ENCODE measurements at places on chromosomes 6 and 20.

DNA sequence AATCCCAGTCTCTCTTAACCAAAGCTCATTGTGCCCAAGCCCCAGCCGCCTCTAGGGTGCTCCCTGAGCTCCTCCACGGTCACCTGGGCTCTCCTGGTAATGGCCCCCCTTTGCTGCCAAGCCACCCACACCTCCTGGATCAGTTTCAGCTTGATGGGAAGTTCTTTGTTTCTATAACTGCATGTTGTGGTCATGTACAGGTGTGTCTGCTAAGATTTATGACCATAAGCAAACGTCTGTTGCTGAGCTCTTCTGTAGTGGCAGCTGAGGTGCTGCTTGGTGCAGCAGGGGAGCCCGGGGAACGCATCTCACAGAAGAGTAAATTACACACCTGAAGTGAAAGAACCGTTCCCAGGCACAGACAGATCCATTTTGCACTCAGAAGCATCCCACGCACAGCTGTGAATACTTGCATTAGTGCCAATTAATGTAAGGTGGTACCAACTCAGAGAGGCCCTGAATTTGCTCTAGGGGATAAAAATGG, 194.6 kb upstream of the ARID1B start:
- DNase-seq: no peak

- no peak for DNase-seq
Measured at GRCh38 chr6:26064619-26065257, 22.5 kb upstream of the HFE start.

- peak; percentile 40 for DNase-seq
Measured at GRCh38 chr6:36616893-36617521, 22.8 kb downstream of the SRSF3 start.

- DNase-seq: no peak
Measured at GRCh38 chr20:15654208-15654649, 919.0 kb downstream of the KIF16B start.

DNA sequence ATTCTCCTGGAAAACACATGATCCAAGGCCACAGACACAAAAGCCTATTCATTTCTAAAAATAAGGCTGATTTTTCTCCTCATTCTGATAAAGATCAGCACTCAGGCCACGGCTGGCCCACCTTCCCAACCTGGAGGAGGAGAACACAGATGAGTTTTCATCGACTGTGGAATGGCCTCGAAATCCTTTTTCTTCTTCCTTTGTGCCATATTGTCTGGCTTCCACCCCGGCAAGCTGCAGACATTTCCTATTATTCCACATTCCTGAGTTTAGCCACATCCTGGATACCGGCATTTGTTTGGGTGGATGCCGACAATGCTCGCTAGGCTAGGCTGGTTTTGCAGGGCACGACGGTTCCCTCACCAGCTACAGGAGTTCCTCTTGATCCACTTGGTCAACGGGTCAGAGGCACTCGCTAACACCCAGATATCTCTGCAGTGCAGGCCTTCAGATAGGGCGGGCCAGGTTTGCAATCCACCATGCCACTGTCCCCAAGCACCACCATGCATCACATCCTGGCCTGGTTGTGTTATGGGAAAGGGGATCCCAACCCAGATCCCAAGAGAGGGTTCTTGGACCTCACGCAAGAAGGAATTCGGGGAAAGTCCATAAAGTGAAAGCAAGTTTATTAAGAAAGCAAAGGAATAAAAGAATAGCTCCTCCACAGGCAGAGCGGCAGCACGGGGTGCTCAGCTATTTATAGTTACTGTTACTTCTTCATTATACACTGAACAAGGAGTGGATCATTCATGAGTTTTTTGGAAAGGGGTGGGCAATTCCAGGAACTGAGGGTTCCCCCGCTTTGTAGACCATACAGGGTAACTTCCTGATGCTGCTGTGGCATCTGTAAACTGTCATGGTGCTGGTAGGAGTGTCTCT, 4.2 kb upstream of the CTSZ start:
- DNase-seq: no peak

- no peak for DNase-seq
Measured at GRCh38 chr6:157533048-157533871, 152.3 kb downstream of the ZDHHC14 start.

- no peak for DNase-seq
Measured at GRCh38 chr6:159008656-159009288, 8.8 kb upstream of the RSPH3 start.

- no peak for DNase-seq
Measured at GRCh38 chr20:16806886-16807285, 58.7 kb downstream of the OTOR start.

- DNase-seq: peak; percentile 61
Measured at GRCh38 chr6:129748212-129748900, 38.4 kb upstream of the ARHGAP18 start.

GRCh38 chr6:26598267-26598666, 1.5 kb downstream of the ABT1 start:
- DNase-seq: no peak

DNA sequence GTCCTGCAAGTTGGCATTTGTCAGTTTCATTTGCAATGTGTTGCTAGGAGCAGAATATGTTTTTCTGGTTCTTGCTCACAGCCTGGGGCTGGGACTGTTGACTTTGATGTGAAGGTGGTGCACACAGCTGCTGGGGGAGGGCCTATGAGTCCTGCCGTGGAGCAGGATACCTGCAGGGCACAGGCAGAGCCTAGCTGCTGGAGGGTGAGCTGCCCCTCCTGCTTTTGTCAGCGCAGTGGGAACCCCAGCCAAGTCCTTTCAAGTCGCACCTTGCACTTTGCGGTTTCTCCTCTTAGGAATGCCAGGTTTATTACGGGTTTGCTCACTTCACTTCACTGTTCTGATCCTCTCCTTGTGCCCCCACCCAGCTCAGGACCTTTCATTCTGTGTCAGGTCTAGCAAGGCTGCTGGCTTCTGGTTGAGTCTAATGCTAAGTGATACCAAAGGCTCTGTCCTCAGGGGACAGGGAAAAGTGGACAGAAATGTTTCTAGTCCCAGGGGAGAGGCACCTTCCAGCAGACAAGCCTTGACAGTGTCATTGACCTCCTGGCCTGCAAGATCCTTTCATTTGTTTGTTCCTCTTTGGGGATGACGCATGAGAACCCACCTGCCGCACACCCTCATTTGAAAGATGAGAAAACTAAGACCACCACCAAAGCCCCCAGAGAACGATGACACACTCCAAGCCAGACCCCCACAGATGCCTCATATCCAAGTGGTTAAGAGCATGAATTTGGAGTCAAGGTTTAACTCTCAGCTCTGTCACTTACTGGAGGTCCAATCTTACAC, 2.7 kb upstream of the SPO11 start:
- no peak for DNase-seq

GRCh38 chr6:40054602-40055001, 120.3 kb upstream of the MOCS1 start:
- DNase-seq: no peak

GRCh38 chr20:46011631-46012482, 3.1 kb downstream of the MMP9 start:
- no peak for DNase-seq

- no peak for DNase-seq
Measured at GRCh38 chr6:166720856-166721255, 93.8 kb upstream of the RPS6KA2 start.

DNA sequence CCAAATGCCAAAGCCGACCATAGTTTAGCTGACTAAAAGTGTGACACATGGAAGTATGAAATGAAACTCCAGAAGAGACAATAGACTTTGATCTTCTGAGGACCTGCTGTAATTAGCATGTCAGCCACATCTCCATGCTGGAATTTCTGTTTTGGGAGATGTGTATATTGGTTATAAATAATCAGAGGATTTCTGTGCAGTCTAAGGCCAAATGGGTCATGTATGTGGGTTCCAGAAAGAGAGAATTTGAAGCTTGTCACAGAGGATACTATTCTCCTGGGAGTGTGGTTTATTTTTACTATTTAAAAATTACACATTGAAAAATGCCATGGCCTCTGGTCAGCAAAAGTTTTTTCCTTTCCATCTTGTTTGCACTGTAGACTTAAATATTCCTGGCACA, 405.5 kb upstream of the PLCB4 start:
- DNase-seq: no peak

- no peak for DNase-seq
Measured at GRCh38 chr20:38987777-38988176, 25.6 kb downstream of the DHX35 start.

DNA sequence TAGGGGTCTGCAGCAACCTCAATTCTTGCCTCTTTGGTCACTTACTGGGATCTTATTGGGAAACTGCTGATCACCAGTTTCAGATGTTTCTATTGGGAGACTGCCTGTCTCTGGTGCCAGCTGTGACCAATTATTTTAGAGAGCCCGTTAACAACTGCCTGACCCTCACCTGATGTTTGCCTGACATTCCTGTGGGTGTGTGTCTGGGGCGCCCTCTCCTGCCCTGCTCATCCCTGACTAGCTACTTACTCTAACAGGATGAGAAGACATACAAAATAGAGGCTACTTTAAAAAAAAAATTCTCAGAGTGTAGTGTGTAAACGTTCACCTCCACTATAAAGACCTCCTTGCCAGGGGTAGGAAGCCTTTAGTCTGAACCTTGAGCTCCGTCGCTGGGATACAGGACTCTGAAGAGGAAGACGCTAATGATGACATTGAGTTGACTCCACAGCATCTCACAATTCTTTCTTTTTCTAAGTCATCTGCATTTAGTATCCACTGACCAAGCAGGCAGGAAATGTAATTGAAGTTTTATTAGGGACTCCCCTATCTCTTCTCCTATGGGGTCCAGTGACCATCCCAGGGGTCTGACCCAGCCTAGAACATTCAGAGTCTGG, 54.6 kb upstream of the DDR1 start:
- DNase-seq: no peak

DNA sequence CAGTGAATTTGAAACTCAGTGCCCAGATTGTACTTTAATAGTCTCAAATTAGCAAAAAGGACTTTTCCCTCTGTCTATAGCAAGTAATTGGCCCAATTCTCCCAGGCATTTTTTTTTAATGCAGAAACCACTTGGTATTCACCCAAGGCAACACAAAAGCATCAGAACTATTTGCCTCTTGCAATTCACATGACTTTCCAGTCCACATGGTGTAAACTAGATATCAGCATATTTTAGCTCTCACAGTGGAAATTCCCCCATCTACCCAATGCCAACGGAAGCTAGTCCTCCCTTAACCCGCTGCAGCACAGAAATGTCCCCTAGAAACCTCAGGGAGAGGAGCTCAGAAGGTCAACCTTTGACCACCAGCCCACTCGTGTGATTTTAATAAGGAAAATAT, 103.4 kb upstream of the CDYL start:
- DNase-seq: no peak

- no peak for DNase-seq
Measured at GRCh38 chr6:69719602-69720193, 77.1 kb downstream of the LMBRD1 start.

GRCh38 chr6:109318328-109318876, 63.9 kb downstream of the CD164 start:
- no peak for DNase-seq

- no peak for DNase-seq
Measured at GRCh38 chr6:169426611-169427010, 173.0 kb upstream of the THBS2 start.

DNA sequence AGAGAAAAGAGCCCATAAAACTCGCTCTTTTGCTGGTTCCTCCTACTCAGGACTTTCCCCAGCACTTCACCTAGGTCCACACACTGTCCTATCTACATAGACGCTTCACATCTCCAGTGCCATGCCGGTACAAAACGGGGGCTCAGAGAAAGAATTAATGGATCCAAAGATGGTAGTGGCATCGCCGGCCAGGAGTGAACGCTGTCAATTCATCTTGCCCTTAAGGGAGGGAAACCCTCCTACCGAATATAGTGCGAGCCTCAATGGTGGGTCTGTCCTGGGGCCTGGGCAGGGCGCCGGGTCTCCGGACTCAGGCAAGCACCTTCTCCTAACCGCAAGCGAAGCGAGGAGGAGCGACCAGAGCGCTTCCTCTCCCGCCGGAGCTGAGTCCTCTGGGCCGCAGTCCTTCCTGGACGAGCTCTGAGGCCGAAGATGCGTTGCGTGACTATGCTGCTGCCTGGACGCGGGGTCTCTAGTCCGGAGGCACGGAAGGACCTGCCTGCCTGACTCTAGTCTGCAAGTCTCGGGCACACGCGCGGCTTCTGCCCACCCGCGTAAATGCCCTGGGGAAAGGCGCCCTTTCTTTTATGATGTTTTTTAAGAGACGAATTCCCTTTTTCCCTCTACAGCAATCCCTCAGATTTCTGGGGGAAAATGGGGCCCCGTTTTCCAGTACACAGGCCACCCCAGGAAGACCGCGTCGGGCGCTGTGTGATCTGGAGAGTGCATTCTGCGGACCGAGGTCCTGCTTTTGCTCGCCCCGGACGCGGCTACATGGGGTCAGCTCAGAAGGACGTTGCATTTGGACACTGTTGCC, 100.1 kb upstream of the PRDM1 start:
- no peak for DNase-seq

GRCh38 chr6:56671651-56672461, 29.2 kb upstream of the DST start:
- DNase-seq: no peak

GRCh38 chr6:126811321-126811720, 307.1 kb upstream of the RSPO3 start:
- no peak for DNase-seq

DNA sequence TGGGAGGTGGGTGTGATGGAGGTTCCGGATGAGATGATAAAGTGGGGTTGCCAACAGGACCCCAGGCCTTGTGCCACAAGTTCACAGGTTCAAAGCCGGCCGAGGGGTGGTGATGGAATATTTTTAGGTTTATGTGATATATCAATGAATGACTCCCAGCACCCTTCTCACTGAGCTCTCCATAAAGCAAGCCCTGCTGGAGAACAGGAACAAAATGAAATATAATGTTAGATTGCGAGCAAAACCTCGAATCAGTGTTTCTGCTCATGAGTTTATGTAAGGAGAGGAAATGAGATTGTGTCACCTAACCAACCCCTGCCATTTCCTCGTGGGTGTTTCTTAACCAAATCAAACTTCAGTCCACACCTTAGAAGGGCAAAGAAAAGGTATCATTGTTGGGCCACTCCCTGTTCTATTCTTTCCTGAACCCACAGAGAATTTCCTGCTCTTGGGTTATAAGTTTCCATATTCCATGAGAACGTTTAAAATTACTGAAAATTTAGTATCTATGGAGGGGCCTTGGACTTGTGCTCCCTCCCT, 192.2 kb upstream of the EXOC2 start:
- DNase-seq: no peak

DNA sequence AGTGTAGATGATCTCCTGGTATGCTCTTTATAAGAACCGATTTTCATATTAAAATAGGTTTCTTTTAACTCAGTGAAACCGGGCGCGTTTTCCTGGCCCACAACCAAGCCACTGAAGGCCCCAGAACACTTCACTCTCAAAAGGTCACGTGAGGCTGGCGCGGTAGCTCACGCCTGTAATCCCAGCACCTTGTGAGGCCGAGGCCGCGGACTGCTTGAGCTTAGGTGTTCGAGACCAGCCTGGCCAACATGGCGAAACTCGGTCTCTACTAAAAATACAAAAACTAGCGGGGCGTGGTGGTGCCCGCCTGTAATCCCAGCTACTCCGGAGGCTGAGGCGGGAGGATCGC, 402 bp upstream of the TAF8 start:
- no peak for DNase-seq

GRCh38 chr20:45088247-45088646, 12.7 kb downstream of the KCNS1 start:
- no peak for DNase-seq
